ENCODE measurements at places on chromosomes 11 and 22. TPM values are rescaled to one million over a fixed set of nuclear protein-coding genes. Genes with fewer than 3 reads are reported as not detected.

The KDM4D gene
- total RNA-seq = 1.4 TPM

The PLAAT2 gene
- total RNA-seq = not detected

The KCNJ11 gene
- total RNA-seq = not detected

The ROBO3 gene
- total RNA-seq = 12.1 TPM

The FDX1 gene
- total RNA-seq = 12.2 TPM

The CEP126 gene
- total RNA-seq = 2.0 TPM

The PDGFB gene
- total RNA-seq = not detected

The MGAT3 gene
- total RNA-seq = not detected

DNA sequence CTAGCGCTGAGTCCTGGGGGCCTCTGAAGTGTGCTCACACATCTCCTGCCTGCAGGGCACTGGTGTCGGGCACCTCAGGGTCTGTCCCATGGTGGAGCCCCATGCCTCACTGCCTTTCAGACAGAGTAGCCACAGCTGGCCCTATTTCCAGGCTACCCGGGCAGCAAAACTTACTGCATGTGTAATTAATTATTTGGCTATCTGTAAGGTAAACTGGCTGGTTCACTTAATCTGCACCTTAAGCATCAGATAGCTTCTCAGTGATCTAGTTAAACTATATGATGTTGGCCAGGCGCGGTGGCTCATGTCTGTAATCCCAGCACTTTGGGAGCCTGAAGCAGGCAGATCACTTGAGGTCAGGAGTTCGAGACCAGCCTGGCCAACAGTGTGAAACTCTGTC, 5.3 kb downstream of the PNPLA3 start:
- no peak for DNase-seq

DNA sequence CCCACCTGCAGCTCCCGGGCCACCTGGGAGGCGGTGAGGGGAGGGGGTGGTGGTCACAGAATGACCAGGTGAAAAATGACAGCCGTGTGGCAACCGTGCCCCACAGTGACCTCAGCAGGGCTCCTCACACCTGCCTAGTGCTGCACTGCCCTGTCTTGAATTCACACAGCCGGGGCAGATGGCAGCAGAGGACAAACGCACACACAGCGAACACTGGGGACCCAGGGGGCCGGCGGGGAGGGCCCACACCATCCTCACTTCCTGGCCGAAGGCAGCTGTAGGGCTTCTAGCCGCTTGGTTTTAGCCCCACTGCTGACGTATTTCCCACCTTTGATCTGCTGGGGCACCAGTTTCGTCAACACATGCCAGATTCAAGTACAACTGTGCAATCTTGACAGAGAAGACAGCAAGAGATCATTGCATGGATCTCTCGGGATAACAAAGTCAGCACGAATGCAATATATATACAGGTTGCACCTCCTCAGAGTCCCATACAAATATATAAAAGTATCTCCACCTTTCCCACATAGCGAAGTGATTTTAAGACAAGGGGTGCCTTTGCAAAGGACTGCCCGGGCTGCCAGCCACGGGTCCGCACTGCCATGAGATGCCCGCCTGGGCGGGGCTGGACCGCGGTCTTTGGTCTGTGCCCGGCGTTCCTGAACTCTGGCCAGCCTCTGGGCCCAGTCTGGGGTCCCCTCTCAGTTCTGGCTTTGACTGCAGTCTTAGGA, 26.9 kb downstream of the TRMU start:
- no peak for DNase-seq

GRCh38 chr11:36135076-36135475, 154.1 kb downstream of the COMMD9 start:
- DNase-seq = no peak

DNA sequence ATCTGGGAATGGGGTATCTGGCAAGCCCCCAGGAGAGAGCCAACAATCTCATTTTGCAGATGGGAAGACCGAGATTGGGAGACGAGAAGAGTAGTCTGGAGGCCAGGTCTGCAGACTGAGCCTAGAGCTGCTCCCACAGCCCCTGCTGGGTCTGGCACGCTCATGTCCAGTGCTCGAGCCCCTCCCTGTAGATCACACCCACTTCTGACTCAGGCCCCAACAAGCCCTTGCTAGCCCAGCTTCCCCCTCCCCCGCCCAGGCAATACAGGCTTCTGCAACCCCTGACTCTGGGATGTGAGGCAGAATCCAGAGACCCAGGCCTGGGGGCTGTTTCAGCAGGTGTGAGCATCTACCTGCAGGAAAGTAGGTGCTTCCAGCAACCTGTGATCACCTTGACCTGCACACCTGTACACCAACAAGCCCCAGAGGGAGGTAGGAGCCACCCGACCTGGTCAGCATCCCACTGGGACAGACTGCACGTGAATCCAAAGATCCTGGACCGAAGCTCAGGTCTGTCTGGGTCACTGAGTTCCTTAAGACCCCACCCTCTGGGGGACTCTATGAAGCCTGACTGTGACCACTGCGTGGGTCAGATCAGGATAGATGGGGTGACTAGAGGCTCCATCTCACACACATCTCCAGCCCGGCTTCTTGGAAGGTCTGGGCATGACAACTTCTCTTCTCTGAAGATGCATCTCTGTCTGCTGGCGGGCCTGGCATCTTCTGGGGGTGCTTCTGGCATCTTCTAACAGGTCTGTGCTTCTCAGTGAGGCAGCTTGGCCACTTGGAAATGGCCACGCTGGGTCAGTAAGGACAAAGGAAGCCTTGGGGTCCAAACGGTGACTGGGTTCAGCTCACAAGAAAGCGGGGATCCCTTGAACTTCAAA, 29.3 kb downstream of the LINC01488 start:
- DNase-seq = peak; percentile 58

GRCh38 chr11:79110796-79111195, 330.0 kb downstream of the TENM4 start:
- no peak for DNase-seq

GRCh38 chr11:66002648-66003225, 434 bp downstream of the BANF1 start:
- peak; percentile 70 for DNase-seq

- DNase-seq = peak; percentile 91
Observed at GRCh38 chr11:107565219-107565937, at the start of gene ALKBH8. Gene ALKBH8 (minus strand): TSS chr11:107565735. CDS start chr11:107560893, 4,842 bp downstream.

- DNase-seq = no peak
Observed at GRCh38 chr11:126338346-126339055, 17.0 kb upstream of the ST3GAL4 start.

GRCh38 chr22:41777749-41778425, 22.6 kb upstream of the CCDC134 start:
- peak; percentile 29 for DNase-seq

DNA sequence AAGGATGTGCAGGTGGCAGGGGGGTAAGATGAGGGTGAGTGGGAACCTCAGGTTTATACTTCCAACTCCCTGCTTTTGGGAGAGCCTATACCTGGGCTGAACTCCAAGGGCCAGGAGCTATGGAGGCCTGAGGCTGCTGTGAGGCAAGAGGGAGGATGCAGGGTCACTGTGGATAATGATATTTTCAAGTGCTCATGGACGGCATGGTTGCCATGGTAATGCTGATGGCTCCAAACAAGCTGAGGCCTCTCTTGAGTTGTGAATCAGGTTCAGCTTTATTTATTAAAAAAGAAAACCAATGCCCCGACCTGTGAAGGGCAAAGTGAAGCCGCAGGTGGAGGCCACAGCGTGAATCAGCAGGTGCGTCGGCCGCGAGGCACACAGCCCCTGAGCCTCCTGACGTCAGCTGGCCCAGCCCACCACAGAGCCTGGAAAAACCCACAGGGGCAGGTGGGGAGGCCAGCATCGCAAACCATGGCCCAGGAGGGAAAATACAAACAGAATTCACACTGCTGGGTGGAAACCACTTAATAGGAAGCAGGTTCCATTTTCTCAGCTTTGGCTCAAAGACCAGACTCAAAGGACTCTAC, 17.4 kb upstream of the CREB3L1 start:
- DNase-seq = no peak

GRCh38 chr22:49670456-49671330, 157.0 kb downstream of the BRD1 start:
- no peak for DNase-seq

GRCh38 chr22:18044548-18045271, 20.3 kb upstream of the MICAL3 start:
- DNase-seq = no peak

- DNase-seq = peak; percentile 99
Observed at GRCh38 chr22:37904572-37905533, 1.2 kb upstream of the MICALL1 start.

DNA sequence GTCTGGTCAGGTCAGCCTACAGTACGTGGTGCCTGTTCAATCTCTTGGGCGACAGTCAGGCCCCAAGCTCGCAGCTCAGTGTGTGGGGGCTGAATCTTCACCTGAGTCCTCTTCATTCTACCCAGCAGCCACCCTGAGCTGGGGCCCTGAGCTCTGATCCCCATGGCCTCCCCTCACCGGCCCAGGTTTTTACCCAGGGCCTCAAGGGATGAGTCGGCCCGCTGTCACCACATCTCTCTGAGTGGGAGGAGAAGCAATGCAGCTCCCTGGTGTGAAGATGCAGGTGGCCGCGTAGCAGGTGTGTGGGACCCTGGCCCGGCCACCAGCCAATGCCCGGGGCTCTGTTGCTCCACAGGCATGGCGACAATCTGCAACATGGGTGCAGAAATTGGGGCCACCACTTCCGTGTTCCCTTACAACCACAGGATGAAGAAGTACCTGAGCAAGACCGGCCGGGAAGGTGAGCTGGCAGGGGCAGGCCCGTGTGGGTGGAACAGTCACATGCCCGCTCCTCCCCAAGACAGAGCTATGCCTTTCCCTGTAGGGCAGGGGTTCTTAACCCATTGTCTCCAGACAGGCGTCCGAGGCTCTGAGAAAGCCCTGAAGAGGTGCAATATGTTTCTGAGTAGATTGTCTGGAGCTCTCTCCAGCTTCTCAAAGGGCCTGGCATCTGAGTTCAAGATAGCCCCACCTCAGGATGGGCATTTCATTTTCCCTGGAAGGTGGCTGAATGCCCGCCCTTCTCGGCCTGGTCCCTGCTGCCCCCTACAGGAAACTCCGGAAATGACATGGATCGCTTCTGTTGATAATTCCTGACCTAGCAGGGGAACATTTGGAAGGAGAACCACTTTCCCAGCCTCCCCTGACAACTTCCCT, 26.9 kb downstream of the POLR3H start:
- DNase-seq = peak; percentile 72

GRCh38 chr11:115802641-115803040, 298.4 kb upstream of the CADM1 start:
- DNase-seq = no peak

- no peak for DNase-seq
Observed at GRCh38 chr22:49811020-49811791, 16.5 kb downstream of the BRD1 start.

GRCh38 chr11:47106798-47107411, 69.8 kb downstream of the ARFGAP2 start:
- DNase-seq = no peak

DNA sequence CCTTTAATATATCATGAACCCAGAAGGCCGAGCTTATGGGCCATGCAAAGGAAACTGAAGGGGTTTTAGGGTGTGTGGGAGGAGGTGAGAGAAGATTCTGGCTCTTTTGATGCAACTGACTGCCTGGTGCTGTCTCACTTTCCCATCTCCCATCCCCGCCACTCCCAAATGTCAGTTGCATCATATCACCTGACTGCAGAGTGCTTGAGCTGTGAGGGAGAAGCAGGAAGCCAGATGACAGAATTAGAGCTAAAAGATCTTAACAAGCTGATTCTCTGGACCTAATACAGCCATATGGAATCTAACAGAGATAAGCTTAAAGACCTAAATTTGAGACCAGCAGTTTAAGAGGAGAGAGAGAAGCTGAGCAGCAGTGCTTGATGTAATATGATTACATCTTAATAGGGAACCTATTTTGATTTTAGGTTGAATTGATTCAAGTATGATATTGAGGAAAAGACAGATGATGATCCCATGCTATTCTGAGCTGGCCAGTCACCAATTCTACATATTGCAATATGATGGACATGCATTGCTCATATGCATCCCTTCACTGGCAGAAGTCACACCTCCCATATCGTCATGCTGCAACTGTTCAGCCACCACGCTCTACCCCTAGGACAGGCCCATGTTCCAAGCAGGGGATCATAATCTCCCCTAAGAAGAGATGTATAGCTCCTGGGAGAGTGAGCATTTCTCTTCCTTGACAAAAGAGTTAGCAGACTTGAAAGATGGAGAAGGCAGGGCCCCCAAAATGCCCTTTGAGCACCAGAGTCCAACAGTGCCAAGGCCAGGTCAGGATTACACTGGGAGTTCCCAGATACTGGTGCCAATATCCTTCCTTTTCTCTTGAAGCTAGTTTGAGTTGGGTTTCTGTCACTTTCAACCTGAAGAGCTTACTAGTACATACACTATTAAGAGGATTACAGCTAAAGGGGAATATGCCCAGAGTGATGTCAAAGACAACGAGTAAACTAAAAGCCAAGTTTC, 44.9 kb downstream of the PLEKHA7 start:
- DNase-seq = no peak

- no peak for DNase-seq
Observed at GRCh38 chr11:104614961-104615360, 283.3 kb downstream of the CASP12 start.

DNA sequence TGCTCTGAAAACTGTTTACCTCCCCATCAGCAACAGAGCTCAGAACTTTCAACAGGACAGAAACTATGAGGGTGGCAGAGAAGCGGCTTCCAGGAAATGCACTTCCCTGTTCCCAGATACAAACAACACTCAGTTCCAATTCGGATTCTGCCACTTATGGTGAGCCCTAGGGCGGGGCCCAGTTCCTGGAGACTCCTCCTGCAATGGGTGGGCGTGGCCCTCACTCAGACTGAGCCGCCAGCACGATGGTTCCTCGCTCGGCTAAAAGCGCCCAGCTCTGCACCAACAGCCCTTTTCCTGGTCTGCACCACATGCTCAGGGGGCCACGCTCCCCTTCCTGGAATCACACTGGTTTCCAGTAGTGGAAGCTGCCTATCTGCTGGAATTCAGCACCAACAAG, 314.1 kb downstream of the CTTN start:
- DNase-seq = peak; percentile 32

GRCh38 chr11:118878163-118878563, 5.5 kb upstream of the CXCR5 start:
- no peak for DNase-seq

GRCh38 chr22:31496735-31497146, 405 bp downstream of the SFI1 start:
- DNase-seq = peak; percentile 60

DNA sequence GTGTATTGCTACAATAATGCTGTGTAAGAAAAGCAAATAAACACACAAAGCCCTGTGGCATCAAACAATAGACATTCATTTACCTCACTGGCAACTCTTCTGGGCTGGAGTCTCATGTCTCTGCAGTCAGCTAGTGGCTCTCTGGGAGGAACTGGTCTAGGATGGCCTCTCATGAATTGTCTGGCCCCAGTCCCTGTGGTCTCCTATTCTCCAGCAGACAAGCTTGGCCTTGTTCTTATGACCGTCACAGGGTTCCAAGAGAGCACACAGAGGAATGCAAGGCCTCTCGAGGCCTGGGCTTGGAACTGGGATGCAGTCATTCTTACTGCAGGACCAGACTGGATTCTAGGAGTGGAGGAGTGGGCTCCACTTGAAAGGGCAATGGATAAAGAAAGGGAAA, 141.2 kb upstream of the NTM start:
- DNase-seq = no peak

DNA sequence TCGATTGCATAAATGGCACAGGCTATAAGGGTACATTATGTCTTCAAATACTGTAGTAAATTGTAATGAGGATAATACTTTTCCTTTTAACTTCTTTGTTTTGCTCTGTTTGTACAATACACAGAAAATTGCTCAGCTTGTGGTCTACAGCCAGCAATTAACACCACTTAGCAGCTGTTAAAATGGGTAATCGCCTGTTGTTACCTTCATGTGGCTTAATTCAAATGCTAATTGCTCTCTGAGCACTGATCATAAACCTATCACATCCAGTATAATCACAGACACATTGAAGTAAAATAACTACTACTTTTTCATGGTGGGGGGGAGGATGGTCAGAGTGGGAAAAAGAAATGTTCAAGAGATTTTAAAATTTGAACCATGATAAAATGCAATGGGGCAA, 1164.1 kb upstream of the CNTN5 start:
- no peak for DNase-seq

Data from GM23248 (cell line).